Anterior cingulate cortex (tissue), 58 donors: ENCODE measurements at places on chromosomes 5 and 9.

DNA sequence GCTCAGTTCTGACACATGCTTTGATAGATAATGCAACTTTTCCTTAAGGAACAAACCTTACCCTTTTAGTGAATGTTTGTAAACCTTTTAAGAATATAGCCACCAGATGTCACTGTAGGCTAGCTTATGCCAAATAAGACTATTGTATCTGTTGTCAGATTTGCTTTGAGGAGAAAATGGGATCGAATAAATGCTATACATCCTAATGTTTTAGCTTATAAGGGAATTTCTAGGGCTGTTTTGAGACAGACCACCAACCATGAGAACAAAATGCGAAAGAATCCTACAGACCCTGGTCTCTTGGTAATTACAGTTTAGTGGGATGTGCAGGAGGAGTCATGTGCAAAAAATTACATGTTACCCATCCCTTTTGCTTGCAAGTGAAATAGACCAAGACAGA, 127.6 kb upstream of the NMUR2 start:
- DNase-seq = no peak

GRCh38 chr5:89827359-89827758, 582.2 kb downstream of the CETN3 start:
- peak; percentile 19 for DNase-seq

DNA sequence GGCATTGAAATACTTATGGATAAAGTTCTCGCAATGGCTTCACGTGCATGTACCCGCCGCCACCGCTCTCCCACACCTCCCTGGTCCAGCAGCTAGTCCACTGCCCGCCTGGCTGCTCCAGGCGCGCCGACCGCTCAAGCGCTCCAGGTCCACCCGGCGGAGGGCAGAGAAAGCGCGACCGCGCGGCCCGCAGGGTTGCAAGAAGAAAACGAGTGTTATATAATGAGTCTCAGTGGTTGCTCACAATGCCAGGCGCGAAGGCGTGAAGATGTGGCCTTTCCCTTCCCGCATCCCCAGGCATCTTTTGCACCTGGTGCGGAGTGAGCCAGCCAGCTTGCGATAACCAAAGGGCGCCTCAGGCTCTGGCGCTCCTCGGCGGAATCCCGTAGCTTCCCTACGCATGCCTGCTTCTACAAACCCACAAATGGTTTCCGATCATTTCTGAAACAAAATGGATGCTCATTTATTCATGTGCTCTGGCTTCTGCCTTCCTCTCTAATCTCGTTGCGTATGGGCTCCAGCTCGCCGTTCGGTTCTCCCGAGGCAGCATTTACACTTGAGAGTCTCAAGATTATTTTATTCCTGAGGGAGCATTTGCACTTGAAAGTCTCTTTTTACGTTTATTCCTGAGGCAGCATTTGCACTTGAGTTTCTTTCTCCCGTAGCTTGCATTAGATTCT, 25.7 kb downstream of the CDKN2A start:
- no peak for DNase-seq

GRCh38 chr5:76225336-76225735, 142.2 kb downstream of the SV2C start:
- no peak for DNase-seq

DNA sequence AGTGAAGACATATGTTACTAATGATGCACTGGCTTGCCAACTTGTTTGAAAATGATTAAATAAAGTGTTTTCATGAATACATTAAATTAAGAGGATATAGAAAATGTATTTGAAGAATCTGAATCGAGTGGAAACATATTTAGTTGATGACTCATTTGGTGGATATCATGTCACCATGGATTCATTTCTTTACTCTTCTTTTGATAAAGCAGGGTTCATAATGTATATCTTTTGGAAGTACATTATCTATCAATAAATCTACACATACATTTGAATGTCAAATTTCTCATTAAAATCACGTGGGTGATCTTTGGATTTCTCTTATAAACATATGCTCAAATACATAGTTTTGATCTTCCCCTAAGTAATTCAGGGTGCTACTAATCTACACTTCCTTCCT, 1148.1 kb upstream of the ACO1 start:
- no peak for DNase-seq

GRCh38 chr5:171825051-171825450, 39.4 kb downstream of the SMIM23 start:
- no peak for DNase-seq

GRCh38 chr9:2853517-2853916, 9.6 kb upstream of the PUM3 start:
- no peak for DNase-seq

DNA sequence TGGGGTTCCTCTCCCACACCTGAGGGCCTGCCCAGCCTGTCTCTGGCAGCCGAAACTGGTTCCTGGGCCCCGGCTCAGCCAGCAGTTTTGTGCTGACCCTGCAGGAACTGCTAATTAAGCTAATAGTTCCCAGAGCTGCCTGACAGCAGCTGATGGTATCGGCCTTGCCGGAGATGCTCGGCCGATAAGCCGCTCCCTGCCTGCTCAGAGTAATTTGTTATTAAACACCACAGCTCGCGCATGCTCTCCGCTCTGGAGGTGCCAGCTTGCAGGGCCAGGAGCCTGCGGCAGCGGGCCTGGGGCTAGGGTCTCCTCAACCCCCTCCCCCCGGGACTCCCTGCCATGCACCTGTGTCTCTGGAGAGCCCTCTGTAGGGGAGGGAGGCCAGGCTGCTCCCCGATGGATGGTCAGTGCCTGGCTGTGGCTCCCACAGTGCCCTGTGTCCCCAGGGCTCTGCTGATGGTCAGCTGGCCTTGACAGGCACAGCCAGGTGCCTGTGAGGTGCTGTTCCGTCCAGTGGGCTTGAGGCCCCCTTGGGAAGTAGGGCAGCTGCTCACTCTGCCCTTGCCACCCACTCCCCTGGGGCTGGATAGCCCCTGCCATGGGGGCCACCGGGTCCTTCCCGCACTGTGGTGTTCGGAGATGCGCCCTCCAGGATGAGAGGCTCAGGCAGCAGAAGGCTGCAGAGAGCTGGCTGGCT, 41.7 kb downstream of the RXRA start:
- DNase-seq = no peak

DNA sequence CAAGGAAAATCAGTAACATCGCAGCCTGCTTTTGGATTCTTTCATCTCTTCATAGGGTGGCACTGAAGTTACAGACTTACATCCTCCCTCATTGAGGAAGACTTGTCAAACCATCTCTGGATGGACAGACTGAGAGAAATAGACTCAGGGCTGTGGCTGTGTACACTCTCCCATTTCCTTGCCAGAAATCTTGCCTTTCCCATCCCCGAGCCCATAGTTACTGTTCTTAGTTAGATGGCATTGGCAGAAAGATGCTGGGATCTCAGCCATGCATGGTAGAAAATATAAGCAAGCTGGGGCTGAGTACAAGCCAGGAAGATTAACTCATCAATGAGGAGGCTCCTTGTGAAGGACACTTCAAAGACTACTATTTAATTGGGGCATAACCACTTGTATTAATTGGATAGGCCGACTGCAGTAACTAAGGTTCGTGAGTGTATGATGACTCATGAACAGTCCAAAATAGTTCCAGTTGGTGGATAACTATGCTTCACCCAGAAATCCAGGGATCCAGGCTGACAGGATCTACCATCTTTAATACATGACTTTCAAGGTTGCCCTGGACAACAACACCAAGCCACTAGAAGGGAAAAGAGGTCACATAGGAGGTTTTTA, 137.9 kb downstream of the TMEM38B start:
- no peak for DNase-seq

DNA sequence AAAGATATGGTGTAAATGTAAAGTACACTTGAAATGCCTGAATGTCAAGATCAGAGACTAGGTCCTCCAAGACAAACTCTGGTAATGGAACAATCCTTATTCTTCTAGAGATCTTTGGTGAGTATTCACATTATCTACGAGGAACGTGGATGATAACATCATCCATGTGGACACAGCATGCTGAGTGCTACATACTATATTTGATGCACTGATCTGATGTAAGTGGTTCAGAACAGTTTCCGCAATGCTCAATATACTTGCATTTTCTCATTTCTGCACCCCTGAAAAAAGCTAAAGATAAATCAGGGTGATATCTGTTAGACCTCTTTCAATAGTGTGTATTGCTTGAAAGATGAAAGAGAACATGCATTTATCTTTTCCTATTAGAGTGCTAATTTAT, 226.8 kb downstream of the EFNA5 start:
- DNase-seq = no peak
